ENCODE measurements at places on chromosomes 16 and 17. TPM values are rescaled to one million over a fixed set of nuclear protein-coding genes. Genes with fewer than 3 reads are reported as not detected.

KIF19 gene
- total RNA-seq, result 0.07 TPM

KCNJ2 gene
- under 0.01 TPM for total RNA-seq

EPX gene
- total RNA-seq, result not detected

TBC1D3G gene
- not detected for total RNA-seq

MILR1 gene
- 0.68 TPM for total RNA-seq

SLC52A1 gene
- total RNA-seq, result 0.50 TPM

CCL1 gene
- total RNA-seq, result not detected

CAMKK1 gene
- 1.4 TPM for total RNA-seq

UNK gene
- 16.2 TPM for total RNA-seq

PAQR4 gene
- 6.5 TPM for total RNA-seq

LCAT gene
- total RNA-seq, result 4.6 TPM

TAC4 gene
- total RNA-seq, result not detected

KRT12 gene
- total RNA-seq, result not detected

ATMIN gene
- 57.8 TPM for total RNA-seq

GLTPD2 gene
- not detected for total RNA-seq

GUCY2D gene
- total RNA-seq, result 0.28 TPM

KRT20 gene
- total RNA-seq, result not detected

SHBG gene
- total RNA-seq, result 0.21 TPM

KRT31 gene
- total RNA-seq, result 0.34 TPM

MARF1 gene
- total RNA-seq, result 19.5 TPM

GRB7 gene
- 12.0 TPM for total RNA-seq

KRT37 gene
- total RNA-seq, result not detected

CMTM2 gene
- total RNA-seq, result not detected

TBC1D24 gene
- total RNA-seq, result 13.5 TPM

ANKRD40CL gene
- not detected for total RNA-seq

SP6 gene
- 1.3 TPM for total RNA-seq

GPR142 gene
- not detected for total RNA-seq

SCN4A gene
- total RNA-seq, result 0.68 TPM

CYLD gene
- 79.7 TPM for total RNA-seq

CACNG5 gene
- not detected for total RNA-seq

EPOP gene
- 2.6 TPM for total RNA-seq

SCARF1 gene
- total RNA-seq, result 0.43 TPM

HOXB7 gene
- 0.78 TPM for total RNA-seq

DPH1 gene
- 12.3 TPM for total RNA-seq

ATF7IP2 gene
- 7.9 TPM for total RNA-seq

HEATR9 gene
- not detected for total RNA-seq

KCNJ18 gene
- total RNA-seq, result not detected

DHX58 gene
- 10.9 TPM for total RNA-seq

Measured in nasal cavity respiratory epithelium epithelial cell of viscerocranial mucosa (primary cell).